ENCODE measurements at places on chromosomes 4 and X.

- peak; percentile 21 for DNase-seq
Observed at GRCh38 chrX:38657562-38657961, 96.2 kb downstream of the TSPAN7 start.

DNA sequence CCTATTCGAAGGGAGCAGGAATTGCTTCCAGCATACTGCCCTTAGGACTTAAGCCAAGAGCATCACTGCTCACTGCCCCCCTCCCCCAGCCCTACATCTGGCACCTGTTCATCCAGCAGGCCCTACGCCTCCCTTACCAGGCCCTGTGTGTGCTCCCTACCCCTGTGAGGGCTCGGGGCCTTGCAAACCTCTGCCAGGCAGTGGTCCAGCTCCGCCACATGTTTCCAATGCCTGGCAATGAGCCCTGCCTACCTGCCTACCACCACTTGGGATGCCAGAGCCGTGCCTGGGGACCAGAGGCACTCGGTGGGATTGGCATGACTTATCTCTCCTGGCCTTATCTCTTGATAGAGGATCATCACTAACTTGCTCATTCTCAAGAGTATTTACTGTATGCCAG, 27.5 kb upstream of the MTM1 start:
- no peak for DNase-seq

DNA sequence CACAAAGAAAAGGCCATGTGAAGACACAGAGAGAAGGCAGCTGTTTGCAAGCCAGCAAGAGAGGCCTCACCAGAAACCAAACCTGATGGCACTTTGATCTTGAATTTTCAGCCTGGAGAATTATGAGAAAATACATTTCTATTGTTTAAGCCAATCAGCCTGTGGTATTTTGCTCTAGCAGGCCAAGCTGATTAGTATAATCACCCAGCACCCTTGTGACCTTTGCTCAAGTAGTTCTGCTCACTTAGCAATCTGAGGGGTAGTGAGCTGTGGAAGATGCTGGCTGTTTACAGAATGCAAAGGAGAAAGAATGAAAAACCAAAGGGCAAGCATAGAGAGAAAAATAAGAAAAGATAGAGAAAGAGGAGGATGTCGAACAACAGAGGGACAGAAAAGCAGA, 396.4 kb upstream of the BOD1L1 start:
- DNase-seq = no peak

GRCh38 chr4:183986971-183987946, 82.2 kb downstream of the STOX2 start:
- DNase-seq = no peak

DNA sequence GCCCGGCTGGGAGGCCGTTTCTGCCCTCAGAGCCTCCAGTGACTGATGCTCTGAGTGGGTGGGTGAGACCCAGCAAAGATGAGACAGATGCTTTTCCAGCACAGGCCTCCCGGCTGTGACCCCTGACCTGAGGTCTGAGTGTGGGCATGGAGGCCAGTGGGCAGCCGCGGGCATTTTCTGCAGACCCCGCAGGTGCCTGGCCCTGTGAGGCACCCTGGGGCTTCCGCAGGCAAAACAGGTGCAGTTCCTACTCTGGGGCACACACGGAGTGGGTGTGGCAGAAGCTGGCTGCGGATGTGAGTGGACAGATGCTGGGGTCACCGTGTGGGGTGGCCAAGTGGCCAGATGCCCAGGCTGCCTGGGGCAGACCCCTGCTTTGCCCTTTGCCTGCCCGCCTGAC, 14.8 kb downstream of the HTRA3 start:
- DNase-seq = no peak

DNA sequence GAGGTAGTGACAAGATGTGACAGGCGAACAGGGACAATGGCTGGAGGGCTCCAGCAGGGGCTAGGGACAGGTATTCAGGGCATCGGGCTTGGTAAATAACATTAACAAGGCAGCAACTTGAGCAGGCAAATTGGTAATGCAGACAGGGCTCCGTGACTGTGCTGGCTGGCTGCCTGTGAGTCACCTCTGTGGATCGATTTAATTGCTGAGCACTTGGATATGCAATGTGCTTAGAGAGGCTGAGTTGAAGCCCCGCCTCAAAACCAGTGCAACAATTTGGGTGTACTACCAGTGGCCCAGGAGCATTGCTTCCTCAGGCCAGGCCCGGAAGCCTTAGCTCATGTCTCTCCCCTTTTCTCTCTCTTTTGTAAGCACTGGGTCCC, 19.5 kb downstream of the CNGA2 start:
- no peak for DNase-seq

DNA sequence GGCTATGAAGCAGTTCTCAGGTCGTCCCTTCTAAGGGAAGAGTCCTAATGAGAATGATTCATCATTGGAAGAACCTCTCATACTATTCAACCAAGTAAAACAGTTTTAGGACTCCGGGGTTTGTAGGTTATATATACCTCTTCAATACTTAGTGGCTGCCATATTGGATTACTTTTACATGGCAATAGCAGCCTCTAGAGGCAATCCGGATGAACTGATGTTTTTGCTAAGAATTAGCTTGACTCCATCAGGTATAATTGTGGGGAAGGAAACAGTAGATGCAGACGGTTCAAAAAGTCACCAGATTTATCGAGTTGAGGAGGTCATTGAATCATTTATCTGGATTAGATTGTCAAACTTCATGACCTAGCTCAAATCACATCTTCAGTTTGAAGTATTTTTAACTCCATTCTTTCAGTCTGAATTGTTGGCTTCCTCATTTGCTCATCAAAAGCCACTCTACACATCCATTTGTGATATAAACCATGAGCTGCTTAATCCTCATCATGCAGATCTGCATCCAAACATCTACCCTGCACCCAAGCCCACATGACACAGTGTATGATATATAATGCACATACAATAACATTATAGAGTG, 28.4 kb downstream of the GUCY1B1 start:
- peak; percentile 53 for DNase-seq

GRCh38 chrX:40108162-40108958, 10.6 kb upstream of the BCOR start:
- no peak for DNase-seq

DNA sequence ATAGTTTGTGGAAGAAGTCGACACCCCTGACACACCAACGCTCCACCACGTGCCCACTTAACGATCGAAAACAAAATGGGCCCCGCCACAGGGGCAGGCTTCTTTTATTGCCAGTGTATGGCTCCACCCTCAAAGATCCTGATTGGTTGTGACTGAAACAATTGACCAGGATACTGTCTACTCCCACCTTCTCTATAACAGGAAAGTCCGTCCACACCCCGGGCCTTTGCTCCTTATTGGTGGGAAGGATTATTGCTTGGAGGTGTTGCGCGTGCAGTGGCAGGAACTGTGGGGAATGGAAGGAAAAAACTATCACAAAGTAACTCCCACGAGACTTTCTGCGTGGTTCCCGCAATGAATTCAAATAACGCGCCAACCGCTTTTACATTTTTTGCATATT, at the start of gene USP26:
Gene USP26, minus strand, starts transcription at position 79 of the 400 bp plus-strand sequence. CDS start 68,889 bp downstream, outside the sequence.
- DNase-seq = no peak

GRCh38 chr4:36414248-36414647, 132.8 kb downstream of the DTHD1 start:
- no peak for DNase-seq

- DNase-seq = no peak
Observed at GRCh38 chr4:94673961-94674360, 83.8 kb upstream of the BMPR1B start.

- no peak for DNase-seq
Observed at GRCh38 chrX:22135171-22135711, 103.1 kb downstream of the PHEX start.

GRCh38 chr4:25107827-25108516, 52.3 kb downstream of the SEPSECS start:
- no peak for DNase-seq

- DNase-seq = no peak
Observed at GRCh38 chrX:15881381-15881897, 26.8 kb upstream of the AP1S2 start.

DNA sequence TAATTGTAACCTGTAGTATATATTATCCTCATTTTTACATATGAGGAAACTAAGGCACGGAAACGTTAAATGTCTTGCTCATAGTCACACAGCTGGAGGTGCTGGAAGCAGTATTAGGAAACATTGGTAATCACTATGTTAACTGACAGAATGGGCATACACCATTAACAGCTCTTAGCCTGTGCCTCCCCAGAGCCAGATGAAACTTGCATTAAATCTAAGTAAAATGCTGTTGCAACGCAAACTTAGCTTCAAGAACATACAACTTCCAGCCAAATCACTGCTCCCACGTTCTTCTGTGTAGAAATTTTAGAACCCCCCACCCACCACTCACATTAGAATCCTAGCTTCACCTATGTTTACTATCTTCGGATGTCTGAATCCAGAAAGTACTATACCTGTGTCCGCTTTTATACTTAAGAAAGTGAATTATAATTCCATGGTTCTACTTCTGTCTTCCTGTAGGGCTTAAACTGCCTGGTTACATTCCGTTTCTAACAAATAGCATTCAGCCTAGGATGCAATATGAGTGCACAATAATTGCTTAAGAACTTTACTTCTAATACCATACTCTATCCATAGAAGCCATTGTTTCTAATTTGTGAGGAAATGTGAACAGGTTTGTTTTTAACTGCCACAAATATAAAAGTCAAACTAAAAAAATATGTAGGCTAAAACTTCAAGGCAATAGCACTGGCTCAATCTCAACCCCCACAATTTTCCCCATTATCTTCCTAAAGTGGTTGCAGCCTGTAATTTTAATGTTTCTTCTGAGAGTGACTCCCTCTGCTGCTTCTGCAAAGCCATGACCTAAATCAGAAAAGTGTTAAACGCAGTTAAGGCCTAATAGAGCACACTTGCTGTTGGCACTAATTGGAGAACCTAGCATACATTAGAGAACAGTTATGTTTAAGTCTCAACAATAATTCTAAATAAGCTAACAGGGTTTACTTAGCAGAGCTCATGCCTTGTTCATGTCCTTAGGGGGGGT, 4.4 kb downstream of the UNC5C start:
- no peak for DNase-seq

DNA sequence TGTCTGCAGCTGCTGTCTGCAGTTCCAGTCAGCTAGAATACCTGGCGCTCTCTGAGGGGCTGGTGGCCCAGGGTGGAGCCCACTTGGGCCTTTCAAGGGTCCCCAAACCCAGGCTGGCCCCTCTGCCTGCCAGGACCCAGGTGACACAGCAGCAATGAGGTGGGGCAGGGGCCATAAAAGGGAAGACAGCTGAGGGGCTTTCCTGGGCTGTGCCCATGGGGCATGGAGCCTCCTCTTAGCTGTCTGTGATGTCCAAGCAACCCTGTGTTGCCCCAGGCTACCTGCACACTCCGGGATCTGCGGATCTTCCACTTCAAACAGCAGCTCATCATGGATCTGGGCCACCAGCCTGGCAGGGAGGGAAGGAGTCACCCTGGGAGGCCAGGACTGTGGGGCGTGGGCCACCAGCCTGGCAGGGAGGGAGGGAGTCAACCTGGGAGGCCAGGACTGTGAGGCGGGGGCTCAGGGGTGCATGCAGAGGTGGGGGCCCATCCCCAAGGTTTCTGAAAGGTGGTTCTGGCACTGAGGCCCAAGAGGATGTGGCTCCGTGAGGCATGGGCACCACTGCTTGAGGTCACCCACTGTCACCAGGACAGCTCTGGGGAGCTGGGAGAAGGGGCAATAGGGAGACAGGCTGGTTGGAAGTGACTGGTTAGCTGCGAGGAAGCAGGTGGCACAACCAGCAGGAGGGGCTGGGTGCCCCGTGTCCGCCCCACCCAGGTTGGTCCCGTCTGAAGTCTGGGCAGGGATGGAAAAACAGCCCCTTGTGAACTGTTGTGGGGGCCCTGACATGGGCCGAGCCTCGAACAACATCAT, 16.3 kb downstream of the NAT8L start:
- no peak for DNase-seq

GRCh38 chr4:78766650-78767049, 9.5 kb upstream of the BMP2K start:
- DNase-seq = no peak
